Fibroblast of skin of left biceps (primary cell): ENCODE measurements at places on chromosomes 2 and 18.

DNA sequence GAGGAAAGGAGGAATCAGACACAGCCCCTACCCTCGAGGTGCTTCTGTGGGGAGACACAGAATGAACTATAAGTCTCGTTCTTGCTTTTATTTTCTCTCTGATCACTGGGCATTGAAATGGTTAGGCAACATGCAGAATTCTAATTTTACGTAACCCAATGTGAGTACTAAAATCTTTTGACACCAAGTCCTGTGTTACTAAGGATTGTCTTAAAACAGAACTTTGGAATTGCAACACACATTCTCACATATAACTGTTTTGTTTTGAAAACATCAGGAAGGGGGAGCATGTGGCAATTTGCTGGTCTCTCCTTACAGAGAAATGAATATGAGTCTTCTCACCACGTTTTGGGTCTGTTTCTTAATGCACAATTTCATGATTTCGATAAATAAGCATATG lies 23.6 kb upstream of the SULT1C4 start:
- DNase-seq, result no peak

- DNase-seq, result no peak
Observed at GRCh38 chr2:18159896-18160295, 281.4 kb downstream of the KCNS3 start.

DNA sequence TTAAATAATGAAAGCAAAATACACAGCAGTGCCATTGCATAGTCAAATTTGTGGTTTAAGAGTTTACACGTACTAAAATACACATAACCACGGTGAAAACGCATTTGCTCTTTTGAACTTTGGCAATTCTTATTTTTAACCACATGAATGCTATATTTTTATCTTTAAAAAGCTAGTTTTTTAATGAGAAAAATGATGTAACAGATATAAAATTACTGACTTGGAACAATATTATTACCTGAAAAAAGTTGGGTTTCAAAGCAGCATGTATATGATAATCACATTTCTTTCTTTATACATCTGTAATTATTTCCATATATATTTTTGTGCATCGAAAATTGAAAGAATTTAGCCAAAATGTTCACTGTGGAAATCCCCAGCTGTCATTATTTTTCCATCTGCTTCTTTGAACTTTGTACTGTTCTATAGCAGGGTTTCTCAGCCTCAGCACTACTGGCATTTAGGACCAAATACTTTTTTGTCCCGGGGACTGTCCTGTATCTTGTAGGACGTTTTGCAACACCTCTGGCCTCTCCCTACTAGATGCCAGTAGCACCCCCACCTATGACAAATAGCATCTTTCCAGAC lies 75.9 kb upstream of the CAB39 start:
- no peak for DNase-seq

- DNase-seq, result no peak
Observed at GRCh38 chr2:166084301-166084700, 43.5 kb downstream of the SCN1A start.

DNA sequence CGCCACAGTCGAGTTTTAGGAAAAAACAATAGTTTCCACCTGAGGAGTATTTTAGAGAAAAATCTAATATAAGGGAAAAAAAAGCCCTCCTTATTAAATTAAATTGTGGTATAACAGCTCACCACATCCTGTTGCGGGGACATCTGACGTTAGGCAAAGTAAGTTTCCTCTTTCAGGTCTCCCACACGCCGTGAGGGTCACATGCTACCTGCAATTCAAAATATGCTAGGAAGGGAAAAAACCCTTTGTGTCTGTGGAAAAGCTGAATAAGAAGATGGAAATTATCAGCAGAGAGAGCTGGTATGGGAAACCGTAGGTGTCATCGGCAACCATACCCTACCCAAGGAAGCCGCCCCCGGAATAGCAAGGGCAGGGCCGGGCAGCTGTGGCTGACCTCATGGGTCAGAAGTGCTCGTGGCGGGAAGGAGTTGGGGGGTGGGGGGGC lies 128.0 kb downstream of the NFATC1 start:
- no peak for DNase-seq

DNA sequence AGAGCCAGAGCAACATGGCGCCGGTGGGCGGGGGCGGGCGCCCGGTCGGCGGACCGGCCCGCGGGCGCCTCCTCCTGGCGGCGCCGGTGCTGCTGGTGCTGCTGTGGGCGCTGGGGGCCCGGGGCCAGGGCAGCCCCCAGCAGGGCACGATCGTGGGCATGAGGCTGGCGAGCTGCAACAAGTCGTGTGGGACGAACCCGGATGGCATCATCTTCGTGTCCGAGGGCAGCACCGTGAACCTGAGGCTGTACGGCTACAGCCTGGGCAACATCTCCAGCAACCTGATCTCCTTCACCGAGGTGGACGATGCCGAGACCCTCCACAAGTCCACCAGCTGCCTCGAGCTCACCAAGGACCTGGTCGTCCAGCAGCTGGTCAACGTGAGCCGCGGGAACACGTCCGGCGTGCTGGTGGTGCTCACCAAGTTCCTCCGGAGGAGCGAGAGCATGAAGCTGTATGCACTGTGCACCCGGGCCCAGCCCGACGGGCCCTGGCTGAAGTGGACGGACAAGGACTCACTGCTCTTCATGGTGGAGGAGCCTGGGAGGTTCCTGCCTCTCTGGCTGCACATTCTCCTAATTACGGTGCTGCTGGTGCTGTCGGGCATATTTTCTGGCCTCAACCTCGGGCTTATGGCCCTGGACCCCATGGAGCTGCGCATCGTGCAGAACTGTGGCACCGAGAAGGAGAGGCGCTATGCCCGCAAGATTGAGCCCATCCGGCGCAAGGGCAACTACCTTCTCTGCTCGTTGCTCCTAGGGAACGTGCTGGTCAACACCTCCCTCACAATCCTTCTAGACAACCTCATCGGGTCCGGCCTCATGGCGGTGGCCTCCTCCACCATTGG lies 507 bp downstream of the CNNM4 start:
- DNase-seq, result no peak

GRCh38 chr2:190959911-190960788 lies 53.8 kb downstream of the STAT1 start:
- DNase-seq, result no peak

DNA sequence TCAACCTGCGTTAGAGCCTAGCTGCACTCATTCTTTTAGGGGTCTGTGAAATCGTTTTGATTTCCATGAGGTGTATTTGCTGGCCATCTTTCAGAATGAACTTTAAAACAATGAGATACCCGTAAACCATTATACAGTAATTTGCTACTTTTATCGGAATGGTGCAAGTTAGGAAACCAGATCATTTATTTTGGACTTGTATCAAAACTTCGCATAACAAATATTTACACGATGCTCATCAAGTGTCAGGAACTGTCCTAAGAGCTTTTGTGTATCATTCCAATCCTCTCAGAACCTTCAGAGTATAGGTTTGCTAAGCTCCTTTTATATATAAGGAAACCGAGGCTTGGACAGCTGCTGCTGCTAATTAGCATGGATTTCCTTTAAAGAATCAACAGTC lies 22.4 kb upstream of the SLC1A4 start:
- no peak for DNase-seq

DNA sequence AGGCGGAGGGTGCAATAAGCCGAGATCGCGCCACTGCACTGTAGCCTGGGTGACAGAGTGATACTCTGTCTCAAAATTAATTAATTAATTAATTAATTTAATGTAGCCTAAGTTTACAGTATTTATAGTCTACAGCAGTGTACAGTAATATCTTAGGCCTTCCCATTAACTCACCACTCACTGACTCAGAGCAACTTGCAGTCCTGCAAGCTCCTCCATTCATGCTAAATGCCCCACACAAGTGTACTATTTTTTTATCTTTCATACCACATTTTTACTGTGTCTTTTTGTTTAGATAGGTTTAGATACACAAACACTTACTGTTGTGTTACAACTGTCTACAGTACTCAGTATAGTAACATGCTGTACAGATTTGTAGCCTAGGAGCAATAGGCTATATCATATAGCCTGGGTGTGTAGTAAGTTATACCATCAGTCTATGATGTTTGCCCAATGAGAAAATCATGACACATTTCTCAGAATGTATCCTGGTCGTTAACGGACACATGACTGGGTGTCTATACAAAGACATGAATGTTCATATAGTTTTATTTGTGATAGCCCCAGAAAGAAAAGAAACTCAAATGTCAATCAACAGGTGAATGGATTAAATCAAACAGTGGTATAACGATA lies 15.8 kb upstream of the RNU2-63P start:
- no peak for DNase-seq

- DNase-seq, result no peak
Observed at GRCh38 chr18:69233465-69234054, 167.1 kb upstream of the DOK6 start.

GRCh38 chr2:187372213-187372612 lies 75.8 kb downstream of the CALCRL start:
- no peak for DNase-seq

GRCh38 chr2:197235711-197236110 lies 74.9 kb downstream of the ANKRD44 start:
- DNase-seq, result no peak

DNA sequence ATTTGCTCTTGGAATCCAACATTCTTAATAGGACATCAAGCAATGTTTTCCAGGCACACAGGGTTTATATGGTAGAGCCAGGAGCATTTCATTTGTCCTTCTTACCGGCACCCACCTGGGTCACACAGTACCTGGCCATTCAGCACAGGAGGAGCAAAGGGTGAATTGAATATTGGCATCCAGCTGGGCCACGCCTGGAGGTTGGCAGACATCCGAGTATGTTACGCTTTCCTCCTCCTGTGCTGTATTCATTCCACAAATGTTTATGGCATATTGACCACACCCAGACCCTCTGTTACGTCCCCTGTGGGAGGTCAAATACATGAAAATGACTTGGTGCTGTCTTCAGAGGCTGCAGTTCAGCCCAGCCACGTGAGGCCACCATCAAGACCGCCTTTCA lies 206.2 kb downstream of the RTP5 start:
- DNase-seq, result no peak

- no peak for DNase-seq
Observed at GRCh38 chr2:25699216-25699615, 25.8 kb upstream of the DTNB start.

DNA sequence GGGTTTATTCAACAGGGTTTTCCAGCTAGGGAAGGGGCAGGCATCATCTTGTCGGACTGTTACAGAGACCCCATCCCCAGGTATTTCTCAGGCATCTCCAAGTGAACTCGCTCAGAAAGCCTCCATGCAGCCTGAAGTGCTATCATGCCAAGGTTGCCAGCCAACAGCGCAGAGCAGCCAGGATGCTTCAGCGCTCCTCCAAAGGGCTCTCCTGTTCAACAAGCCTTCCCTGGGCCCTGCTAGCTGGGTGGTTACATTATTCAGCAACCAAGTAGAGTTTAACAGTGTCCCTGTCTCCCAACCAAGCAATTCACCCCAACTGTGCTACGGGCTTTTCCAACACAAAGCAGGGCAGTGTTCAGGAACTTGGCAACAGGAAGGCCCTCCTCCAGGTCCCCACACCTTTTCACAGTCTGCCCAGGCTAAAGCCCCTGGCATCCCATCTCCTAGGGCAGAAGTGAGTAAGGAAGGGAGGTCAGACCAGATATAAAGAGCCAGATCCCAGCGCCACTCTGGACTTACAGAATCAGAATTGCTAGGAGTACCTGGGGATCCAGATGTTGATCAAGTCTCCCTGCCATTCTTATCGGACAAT lies 52.9 kb downstream of the ZBTB7C start:
- no peak for DNase-seq

- DNase-seq, result no peak
Observed at GRCh38 chr2:158214431-158214830, 112.8 kb downstream of the UPP2 start.

DNA sequence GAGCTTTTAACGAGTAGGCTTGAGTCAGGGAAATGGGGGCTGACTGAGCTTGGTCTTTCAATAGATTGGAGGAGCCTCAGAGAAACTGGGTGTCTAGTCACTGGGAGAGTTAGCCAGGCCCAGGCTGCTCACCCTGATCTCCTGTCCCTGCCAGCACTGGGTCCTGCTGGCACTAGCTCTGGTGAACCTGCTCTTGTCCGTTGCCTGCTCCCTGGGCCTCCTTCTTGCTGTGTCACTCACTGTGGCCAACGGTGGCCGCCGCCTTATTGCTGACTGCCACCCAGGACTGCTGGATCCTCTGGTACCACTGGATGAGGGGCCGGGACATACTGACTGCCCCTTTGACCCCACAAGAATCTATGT lies 720 bp downstream of the KRTCAP3 start:
- DNase-seq, result no peak

DNA sequence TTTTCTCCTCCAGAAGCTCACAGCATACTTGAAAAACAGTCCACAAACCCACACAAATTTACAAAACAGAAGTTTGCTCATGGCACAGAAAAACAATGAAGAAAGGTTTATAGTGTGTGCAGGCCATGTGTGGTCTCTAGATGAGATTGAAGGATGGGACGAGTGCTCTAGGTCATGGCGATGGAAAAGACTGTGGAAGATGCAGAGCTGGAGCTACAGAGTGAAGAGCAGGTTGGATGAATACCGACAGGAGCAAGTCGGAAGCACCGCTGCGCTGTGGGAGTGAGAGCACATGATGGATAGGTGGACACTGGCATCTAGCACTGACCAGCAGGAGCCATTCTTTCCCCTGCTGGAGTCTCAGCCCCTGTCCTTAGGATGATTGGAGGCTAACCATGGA lies 534.7 kb upstream of the RAB6C start:
- DNase-seq, result no peak

- DNase-seq, result no peak
Observed at GRCh38 chr18:56649996-56650395, 1.2 kb upstream of the WDR7 start.

DNA sequence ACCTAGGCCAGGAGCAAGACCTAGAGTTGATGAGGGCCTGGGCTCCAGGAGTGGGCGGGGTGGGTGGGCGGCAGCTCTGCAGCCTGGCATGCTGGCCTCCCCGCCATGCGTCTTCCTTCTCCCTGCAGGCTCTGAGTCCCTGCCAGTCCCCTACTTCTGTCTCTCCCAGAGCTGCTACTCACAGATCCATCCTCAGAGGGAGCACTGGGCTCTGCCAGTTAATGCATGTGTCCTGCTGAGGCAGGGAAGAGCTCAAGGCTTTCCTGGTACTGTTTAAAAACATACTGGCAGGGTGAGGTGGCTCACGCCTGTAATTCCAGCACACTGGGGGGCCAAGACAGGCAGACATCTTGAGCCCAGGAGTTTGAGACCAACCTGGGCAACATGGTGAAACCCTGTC lies 38.7 kb upstream of the EDAR start:
- no peak for DNase-seq

DNA sequence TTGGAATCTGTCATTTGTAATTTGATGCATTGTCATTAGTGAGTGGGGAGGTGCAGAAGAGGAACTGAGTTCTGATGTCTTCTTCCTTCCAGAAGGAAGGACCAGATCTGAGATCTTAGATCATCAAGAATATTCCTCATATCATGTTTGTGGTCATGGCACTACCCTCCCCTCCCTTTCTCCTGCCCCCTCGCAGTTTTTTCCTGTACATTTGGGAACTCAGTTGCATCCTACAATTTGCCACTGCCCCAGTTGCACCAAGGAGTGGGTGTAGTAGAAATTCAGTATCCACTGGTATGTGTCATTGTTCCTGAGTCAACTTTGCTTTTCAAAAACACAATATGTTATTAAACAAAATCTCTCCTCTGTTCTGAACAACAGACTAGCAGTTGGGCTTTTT lies 26.6 kb upstream of the ACVR1 start:
- DNase-seq, result no peak

GRCh38 chr18:3619222-3619621 lies 169.2 kb downstream of the TGIF1 start:
- no peak for DNase-seq

GRCh38 chr2:141003967-141004657 lies 1126.7 kb downstream of the LRP1B start:
- no peak for DNase-seq
